H7 (cell line): ENCODE measurements at places on chromosomes 2 and 18.
A peak's percentile ranks its signal among the peaks of the same experiment; 100 is the strongest.

GRCh38 chr2:199895406-199895805 is 15.7 kb upstream of the C2orf69 start:
- no peak for DNase-seq

DNA sequence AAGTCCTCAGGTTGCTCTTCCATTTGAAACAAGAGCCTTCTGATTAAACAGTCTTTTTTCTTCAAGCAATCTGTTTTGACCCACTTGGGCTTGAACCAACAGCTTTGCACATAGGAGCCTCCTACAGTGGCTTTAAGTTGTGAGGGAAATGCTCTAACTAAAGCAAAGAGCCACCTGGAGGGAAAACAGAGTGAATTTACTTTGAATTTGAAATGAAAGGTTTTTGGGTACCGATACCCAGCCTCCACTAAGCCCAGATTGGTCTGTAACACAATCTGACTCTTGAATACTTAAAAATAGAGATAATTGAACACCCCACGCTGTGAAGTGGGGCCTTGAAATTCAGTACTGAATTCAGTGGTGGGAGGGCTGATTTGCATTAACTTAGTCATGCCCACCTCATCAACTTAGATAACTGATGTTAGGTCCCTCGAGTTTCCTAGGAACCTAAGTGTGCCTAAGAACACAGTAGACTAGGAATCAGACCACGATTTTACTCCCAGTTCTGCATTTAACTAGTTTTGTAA is 56.3 kb upstream of the ACVR1C start:
- DNase-seq: peak; percentile 16

- DNase-seq: peak; percentile 17
Measured at GRCh38 chr2:63849381-63850203, 7.9 kb downstream of the UGP2 start.

DNA sequence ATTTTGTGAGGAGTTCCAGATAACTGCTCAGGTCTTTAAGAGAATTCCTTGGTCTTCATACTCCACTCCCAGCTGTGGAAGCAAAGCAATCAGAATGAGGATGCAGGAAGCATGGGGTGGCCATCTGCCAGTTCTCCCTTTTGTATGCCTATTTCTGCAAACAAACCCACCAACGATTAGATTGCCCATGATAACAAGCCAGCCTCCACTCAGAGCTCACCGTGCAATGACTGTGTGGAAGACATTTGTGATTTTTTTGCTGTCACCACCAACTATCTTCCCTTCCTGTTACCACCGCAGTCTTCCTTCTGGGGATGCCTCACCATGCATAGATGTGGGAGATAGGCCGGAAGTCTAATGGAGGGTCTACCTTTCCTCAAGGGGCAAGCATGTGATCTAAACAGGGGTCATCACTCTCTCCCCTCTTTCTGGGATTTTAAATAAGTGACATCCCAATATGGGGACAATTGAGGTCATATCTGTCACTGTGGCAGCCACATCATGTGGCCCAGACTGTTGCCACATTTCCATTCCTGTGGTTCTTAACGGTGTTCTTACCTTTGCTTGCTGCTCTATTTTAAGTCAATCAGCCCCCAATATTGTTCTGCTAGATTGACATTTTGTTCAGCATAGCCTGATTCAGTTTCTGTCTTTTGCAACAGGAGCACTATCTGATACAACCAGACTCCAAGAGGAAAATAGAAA is 4.4 kb downstream of the AFF3 start:
- DNase-seq: no peak

DNA sequence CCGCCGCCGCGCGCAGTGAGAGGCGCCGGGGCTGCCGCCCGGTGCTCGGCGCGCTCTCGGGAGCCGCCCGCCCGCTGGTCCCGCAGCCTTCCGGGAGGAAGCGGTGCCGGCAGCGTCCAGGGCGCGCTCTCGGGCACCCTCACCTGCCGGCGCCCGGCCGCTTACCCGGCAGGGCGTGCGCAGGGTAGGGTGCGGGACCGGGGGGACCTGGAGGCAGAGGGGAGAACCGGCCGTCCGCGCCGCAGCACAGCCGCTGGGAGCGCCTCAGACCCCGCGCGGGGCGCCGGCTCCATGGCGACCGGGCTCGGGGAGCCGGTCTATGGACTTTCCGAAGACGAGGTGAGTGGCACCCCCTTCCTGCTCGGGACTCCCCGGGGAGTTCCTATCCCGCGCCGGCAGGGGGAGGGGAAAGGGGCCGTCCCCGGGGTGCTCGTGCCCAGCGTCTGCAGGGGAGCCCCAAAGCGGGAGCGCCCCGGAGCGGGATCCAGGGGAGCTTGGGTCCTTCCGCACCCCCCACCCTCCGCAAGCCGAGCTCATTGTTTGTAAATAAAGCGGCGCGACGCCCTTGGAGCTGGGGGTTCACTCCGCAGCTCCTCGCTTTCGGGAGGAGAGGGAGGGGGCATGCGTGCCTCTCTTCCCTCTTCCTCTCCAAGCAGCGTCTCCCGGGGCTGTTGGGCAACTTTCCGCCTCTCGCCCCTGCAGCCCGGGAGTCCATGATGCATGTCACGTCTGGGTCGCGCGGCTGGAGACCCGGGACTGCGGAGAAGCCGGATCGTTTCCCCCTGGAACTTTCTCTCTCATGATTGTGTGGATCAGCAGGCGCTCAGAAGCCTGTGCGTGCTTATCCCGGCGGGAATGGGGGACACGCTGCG is 580 bp downstream of the NEDD4L start:
- DNase-seq: peak; percentile 79

DNA sequence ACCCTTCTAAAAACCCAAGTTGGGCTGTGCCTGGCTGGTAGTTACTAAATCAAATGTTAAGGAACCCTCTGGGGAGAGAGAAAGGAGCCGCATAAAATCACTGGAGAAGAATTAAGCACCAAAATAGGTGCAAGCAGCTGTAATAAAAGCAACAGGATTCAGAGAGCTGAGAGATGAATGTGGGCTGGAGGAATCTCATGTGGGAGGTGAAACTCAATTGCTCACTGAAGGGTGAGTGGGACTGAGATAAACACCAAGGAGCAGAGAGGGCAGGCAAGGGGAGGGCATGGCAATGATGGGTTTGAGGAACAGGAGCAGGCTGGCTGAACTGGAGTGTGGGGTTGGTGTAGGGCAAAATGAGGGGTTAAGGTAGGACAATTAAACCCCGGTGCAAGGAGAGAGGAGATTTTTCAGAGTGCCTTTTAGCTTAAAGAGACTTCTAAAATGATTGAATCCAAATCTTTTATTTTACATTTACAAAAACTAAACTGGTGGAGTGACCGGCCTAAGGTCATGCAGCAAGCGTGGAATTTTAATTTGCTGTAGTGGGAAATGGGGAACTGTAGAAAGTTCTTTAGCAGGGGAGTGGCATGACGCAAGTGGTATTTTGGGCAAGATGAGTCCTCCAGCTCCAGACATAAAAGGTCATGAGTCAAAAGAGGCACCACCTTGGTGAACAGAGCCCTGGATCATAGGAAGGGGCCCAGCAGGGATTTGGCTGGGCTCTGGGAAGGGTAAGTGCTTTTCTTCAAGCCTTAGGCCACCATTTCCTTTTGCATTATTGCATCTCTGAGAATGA is 10.5 kb downstream of the PLB1 start:
- no peak for DNase-seq

DNA sequence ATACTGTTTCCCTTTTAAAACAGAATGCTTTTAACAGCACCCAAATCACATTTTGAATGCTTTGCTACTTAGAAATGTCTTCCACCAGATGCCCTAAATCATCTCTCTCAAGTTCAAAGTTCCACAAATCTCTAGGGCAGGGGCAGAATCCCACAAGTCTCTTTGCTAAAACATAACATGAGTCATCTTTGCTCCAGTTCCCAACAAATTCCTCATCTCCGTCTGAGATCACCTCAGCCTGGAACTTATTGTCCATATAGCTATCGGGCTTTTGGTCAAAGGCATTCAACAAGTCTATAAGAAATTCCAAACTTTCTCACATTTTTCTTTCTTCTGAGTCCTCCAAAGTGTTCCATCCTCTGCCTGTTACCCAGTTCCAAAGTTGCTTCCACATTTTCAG is 1374.5 kb upstream of the NXPH2 start:
- no peak for DNase-seq

DNA sequence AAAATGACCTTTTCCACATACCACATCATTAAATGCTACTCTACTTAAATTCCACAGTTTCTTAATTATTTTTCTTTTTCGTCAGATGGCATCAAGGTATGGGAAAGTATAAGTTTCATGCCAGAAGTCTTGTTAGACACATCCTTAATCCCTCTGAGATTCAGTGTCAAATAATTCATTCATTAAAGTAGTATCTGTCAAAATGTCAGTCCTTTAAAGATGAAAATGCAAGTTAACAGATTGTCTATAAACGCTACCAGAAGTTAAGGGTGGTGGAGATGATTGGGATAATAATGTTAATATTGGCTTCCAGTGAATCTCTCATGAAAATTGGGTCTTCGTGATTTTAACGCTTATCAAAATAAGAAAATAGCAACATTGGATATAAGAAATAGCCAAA is 504.2 kb upstream of the LINC00305 start:
- DNase-seq: no peak

- peak; percentile 39 for DNase-seq
Measured at GRCh38 chr18:75478996-75479880, 51.7 kb upstream of the SMIM21 start.
